ENCODE measurements at places on chromosomes 5 and 9.

DNA sequence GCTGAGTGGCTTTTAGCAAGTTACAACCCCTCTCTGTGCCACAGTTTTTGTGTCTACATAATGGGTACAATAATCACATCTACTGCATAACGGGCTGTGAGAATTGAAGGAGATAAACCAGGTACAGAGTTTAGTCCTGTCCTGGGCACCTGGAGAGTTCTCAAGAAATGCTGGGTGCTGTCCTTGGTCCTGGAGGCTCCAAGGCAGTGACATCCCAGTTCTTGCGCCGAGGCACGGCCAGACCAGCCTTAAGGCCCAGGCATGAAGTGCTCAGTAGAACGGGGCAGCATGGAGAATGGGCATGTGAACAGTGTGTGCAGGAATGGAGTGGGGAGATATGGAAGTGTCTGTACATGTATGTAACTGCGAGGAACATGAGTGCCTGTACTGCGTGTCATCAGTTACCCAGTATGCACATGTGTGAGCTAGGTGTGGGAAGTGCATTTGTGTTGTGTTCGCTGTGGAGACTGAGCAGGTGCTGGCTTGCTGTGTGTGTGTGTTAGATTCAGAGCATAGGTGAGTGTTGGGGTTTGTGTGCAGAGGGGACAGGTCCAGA, 6.3 kb upstream of the UNC5A start:
- DNase-seq, result no peak

GRCh38 chr5:78573318-78573717, 75.3 kb downstream of the LHFPL2 start:
- DNase-seq, result no peak

DNA sequence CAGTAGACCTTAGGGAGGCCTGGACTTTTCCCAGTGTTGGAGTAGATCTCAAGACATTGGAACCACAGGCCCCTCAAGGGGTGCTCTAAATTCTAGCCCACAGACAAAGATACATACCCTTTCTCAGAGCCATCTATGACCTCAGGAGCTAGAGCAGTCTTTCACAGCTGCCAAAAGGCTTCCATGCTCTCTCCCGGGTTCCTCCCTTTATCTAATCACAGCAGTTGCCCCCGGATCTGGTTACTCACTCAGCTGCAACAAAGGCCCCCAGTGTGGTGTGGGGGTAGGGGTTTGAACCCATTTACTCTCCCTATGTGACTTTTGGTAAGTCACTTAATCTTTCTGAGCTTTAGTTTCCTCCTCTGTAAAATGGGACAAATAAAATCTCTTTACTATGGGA, 27.0 kb downstream of the POU4F3 start:
- no peak for DNase-seq

DNA sequence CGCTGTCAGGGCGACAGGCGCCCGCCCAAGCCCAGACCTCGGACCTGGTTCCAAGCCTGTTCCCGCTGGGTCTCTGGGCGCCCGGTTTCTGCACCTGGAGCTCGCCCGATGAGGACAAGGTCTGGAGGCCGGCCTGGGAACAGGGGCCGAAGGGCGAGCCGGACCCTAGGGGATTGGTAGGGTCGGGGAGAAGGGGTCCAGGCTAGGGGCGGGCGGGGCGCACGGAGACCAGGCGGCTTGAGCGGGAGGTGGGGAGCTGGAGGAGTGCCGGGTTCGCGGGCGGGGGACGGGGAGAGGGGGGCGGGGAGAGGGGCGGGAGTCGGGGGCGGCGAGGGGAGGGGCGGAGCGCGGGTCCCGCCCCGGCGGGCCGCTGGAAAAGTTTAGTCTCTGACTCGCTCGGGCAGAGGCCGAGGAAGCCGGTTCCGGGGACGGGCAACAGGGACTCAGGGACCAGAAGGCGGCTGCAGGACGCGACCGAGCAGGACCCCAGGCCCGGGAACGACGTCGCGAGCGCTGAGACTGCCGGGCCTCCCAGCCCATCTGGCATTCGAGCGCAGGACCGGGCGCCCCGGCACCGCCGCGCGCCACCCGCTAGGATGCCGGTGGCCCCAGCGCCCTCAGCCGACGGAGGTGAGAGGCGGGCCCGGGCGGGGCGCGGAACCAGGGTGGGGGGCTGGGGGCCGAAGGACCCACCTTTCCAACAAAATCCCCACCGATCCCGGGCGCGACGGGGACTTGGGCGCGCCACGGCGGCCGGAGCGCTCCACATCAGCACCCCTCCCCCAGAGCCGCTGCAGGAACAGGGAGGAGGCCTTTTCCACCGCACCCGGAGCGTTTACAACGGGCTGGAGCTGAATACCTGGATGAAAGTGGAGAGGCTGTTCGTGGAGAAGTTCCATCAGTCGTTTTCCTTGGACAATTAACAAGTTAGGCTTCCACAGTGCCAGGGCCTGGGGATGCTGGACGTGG, at the start of gene S1PR3:
Gene S1PR3 (plus strand): TSS at position 403 of the 969 bp plus-strand sequence. CDS start 9,733 bp downstream, outside the sequence.
- DNase-seq, result no peak

- DNase-seq, result no peak
Measured at GRCh38 chr5:116075191-116075831, 9.5 kb upstream of the COMMD10 start.

DNA sequence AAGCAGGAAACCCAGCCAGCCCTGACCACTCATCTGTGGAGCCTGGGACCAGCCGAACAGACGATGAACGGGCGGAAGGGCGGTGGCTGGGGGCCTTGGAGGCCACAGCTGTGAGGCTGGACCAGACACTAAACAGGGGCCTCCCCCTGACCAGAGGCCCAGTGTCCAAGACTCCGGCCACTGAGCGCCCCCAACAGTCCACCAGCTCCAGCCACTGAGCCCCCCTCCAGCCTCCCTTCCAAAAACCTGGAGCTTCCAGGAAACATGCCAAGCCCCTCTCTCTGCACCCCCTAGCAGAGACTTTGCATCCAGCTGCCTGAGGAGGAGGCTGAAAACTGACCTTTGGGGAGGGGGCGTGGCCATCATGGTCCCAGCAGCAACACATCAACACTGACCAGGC, 23.2 kb downstream of the CNTFR start:
- DNase-seq, result no peak

GRCh38 chr5:108521841-108522506, 140.1 kb upstream of the FBXL17 start:
- DNase-seq, result peak; percentile 20

DNA sequence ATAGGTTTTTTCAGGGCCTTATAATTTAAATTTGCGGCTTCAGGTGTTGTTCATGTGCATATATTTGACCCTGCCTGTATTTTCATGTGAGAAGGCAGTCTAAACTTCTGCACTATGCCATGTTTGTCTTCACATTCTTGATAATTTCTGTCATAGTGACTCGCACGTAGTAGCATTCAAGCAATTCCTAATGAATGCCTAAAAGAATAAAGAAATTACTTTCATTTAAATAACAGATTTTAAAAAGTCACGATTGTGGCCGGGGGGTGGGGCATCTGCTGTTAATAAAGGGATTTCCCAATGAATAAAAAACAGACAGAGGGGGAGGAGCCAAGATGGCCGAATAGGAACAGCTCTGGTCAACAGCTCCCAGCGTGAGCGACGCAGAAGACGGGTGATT, 318.0 kb downstream of the ADAMTS6 start:
- peak; percentile 36 for DNase-seq

DNA sequence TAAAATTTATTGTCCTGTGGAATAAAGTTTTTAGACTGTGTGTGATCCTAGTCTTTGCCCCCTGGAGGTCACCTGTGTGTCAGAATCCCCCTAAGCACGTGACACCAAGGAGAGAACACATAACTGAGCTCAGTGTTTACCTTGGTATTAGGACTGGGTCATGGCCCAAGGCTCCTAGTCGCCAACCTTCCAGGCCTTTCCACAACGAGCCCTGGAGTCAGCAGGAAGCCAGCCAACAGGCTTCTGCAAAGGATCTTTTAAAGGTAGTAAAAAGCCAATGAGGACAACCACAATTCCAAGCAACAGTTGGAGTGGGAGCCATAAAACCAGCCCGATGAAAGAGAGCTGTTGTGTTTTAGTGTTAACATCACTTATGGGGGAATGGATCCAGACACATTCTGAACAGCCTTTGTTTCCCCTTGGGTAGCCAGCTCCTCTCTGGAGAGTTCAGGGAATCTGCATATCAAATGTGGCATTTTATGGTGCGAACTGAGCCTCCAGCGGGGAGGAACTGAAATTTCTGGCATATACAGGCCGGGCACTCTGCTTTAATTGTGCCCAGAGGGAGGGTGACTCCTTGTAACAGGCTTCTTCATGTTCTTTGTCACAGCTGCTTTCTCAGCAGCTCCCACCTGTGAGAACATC, 239.9 kb downstream of the FSTL4 start:
- DNase-seq, result no peak

DNA sequence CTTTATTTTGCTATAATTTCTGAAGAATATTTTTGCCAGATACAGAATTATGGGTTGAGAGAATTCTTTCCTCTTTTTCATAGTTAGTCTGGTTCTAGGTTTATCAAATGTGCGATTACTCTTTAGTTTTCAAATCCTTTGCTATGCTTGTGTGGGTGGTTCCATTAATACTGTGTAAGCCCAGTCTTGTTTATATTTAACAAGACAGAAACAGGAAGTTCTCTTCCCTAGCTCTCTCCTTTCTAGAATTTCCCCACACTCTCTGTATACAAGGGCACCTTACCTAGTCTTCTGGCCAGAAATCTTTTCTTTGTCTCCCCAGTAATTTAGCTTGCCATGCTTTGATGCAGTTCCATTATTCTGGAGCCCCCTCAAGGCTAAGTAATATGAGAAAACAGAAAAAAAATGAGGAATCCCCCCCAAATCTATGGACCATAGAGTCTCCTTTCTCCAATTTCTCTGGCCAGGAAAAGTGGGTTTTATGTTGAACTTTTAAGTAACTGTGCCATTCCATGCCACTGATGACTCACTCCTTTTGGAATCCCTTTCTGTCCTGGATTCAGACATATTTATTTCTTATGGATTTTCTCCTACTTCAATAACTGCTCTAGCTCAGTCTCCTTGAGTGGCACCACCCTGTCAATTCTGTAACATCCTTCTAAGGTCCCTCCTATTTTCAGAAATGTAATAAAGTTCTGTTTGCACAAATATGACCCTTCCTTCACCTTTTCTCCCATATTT, 1714.1 kb downstream of the EFNA5 start:
- DNase-seq, result peak; percentile 24

DNA sequence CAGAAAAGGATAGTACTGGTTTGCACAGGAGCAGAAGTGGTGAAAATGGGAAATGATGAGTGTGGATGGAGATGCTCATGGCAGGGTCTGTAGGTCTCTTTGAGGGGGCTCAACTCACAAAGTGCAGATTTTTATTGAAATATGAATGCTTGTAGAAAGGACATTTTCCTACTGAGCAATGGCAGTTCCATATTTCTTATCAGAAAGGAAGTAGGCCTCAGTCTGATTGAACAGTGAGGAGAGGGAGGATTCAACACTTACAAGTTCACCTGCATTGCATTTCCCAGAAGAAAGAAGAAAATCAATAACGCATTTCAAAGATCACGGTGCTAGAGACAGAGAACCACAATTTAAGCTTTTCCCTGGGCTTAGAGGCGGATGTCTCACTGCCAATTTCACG, 49.2 kb downstream of the ANXA2R start:
- DNase-seq, result no peak

DNA sequence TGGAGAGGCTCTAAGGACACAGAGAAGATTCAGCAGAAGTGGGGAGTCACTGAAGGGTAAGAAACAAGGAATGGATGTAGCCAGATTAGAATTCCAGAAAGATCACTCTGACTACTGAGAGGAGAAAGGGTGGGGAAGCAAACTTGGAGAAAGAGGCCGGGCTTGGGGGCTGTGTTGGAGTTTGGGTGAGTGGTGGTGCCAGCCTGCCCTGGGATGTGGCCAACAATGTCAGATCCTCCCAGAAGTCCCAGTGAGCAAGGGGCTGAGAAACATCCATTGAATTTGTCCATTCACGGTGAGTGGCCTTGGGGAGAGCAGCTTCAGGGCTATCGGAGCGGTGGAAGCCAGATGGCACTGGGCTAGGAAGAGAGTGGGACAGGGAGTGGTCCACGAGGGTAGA, 60.4 kb downstream of the COL15A1 start:
- DNase-seq, result no peak

GRCh38 chr5:2701592-2701991, 49.9 kb downstream of the IRX2 start:
- DNase-seq, result no peak

GRCh38 chr5:142984525-142984924, 214.3 kb downstream of the ARHGAP26 start:
- DNase-seq, result no peak

GRCh38 chr5:135051399-135051798, 17.4 kb upstream of the PITX1 start:
- no peak for DNase-seq

- DNase-seq, result no peak
Measured at GRCh38 chr5:139148306-139148705, 49.9 kb downstream of the SIL1 start.

GRCh38 chr9:89360465-89360864, 42.2 kb downstream of the SECISBP2 start:
- DNase-seq, result no peak

GRCh38 chr5:171295801-171296200, 13.2 kb upstream of the TLX3 start:
- no peak for DNase-seq

- no peak for DNase-seq
Measured at GRCh38 chr5:161064781-161065180, 212.8 kb upstream of the ATP10B start.

- no peak for DNase-seq
Measured at GRCh38 chr5:93225748-93226147, 355.3 kb downstream of the NR2F1-AS1 start.

GRCh38 chr9:3980212-3980611, 319.7 kb downstream of the GLIS3 start:
- DNase-seq, result no peak

GRCh38 chr9:130977811-130978221, 31.2 kb upstream of the LAMC3 start:
- DNase-seq, result no peak

DNA sequence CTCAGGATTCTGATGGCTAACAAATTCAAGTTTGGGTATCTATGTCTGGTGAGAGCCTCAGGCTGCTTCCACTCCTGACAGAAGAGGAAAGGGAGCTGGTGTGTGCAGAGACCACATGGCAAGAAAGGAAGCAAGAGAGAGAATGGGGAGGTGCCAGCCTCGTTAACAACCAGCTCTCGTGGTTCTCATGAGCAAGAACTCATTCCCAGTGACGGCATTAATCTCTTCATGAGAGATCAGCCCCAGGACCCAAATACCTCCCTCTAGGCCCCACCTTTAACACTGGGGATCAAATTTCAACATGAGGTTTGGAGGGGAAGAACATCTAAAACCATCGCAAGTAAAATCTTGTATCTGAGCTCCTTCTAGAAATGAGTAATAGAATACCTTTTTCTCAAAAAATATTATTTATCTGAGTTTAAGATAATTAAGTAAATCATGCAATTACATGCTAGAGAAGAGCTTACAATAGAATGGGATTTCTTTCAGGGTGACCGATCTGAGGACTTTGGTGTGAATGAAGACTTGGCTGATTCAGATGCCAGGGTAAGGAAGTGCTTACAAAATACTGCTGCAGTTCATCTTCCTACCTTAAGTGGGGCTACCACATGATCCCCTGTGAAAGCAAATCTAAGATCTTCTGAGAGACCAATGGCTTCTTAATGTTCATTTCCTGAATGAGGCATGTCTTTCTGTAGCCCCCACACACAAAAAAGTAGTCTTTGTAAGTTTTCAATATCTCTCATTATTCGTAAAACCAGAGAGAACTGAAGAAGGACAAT, 11.5 kb downstream of the ANXA1 start:
- DNase-seq, result no peak

GRCh38 chr9:136365775-136366222, 2.3 kb upstream of the DNLZ start:
- DNase-seq, result no peak
